CD8-positive, alpha-beta memory T cell (primary cell): ENCODE measurements at places on chromosomes 7 and 10.
A peak's percentile ranks its signal among the peaks of the same experiment; 100 is the strongest.

- H3K4me1 ChIP-seq, result no peaks in the 10 kb centered on the region
- no peaks in the 10 kb centered on the region for H3K36me3 ChIP-seq
- no peaks in the 10 kb centered on the region for H3K27me3 ChIP-seq
- DNase-seq, result no peak
Measured at GRCh38 chr7:124489925-124490324, 275.7 kb downstream of the GPR37 start.

DNA sequence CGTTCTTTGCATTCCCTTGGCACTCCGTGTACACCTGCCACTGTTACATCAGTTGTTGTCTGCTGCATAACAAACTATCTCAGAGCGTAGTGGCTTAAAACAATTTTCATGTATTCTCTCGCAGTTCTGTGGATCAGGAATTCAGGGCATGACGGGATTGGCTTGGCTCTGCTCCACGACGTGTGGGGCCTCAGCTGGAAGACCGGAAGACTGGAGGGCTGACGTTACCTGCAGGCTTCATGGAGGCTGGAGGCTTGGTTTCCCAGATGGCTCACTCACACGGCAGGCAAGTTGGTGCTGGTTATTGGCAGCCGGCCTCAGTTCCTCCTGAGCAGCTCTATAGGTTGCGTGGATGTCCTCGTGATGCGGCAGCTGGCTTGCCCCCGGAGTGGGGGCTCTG is 25.5 kb downstream of the NYAP1 start:
- H3K27ac ChIP-seq, result no peak overlapping the region
- no peaks in the 10 kb centered on the region for H3K27me3 ChIP-seq
- no peak for DNase-seq
- no peaks in the 10 kb centered on the region for H3K36me3 ChIP-seq
- H3K4me3 ChIP-seq, result no peak overlapping the region
- H3K4me1 ChIP-seq, result peaks cover 7% of the 10 kb centered on the region

- no peak overlapping the region for H3K4me3 ChIP-seq
- no peaks in the 10 kb centered on the region for H3K27me3 ChIP-seq
- DNase-seq, result no peak
Measured at GRCh38 chr10:116271593-116272439, 1.2 kb downstream of the GFRA1 start.

GRCh38 chr10:31011017-31011664 is 20.5 kb downstream of the ZNF438 start:
- H3K27ac ChIP-seq, result no peak overlapping the region
- DNase-seq, result no peak
- H3K4me1 ChIP-seq, result no peaks in the 10 kb centered on the region
- H3K4me3 ChIP-seq, result no peak overlapping the region
- H3K27me3 ChIP-seq, result no peaks in the 10 kb centered on the region

DNA sequence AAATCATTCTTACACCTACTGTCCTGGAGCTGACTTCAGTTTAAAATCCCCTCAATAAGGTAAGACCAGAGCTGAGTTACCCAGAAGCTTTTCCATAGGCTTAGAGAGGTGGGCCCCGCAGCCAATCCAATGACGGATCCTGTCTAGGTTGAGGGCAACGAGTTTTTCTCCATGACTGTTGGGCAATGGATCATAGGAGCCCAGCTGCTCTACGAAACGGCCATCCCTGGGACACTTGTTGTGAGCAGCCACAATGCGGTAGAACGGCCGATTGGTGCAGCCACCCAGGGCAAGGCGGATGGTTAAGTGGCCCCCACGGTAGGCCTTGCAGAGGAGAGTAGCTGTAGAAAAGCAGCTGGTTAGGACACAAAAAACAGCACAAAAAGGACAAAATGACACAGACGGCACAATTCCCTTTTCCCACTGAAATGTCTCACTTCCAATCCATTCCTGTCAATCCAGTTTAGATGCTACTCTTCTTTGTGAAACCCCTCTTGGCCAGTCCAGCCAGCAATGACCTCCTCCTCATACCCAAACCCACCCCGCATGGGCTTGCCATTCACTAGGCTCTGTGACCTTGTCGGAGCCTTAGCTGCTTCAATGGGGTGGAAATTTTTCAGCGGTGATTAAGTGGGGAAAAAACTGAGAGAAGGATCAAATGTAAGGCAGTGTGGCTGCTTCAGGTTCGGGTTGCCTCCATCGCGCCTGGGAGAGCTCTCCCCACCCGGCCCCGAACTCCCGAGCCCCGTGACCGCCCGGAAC is 580 bp downstream of the MRPS16 start:
- no peaks in the 10 kb centered on the region for H3K27me3 ChIP-seq
- H3K4me1 ChIP-seq, result peaks cover 38% of the 10 kb centered on the region
- H3K4me3 ChIP-seq, result peak overlapping the region; percentile 90
- peak overlapping the region; percentile 92 for H3K27ac ChIP-seq
- DNase-seq, result no peak
- H3K36me3 ChIP-seq, result no peaks in the 10 kb centered on the region

DNA sequence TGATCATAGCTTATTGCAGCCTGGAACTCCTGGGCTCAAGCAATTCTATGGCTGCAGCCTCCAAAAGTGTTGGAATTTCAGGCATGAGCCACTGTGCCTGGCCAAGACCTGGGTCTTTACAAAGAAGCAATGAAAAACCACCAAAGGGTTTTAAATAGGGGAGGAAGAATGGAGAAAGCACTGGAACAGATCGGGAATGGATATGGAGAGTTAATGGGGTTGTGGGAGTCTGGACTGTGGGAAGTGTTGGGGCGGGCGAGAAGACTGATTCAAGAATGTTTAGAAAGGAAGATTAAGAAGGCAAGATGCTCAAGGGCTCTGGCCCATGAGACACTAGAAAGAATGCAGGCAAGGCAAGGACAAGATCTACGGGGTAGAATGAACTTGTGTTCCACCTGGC is 98.5 kb downstream of the CARD11 start:
- H3K27me3 ChIP-seq, result no peaks in the 10 kb centered on the region
- H3K4me3 ChIP-seq, result no peak overlapping the region
- H3K36me3 ChIP-seq, result peaks cover 67% of the 10 kb centered on the region
- peaks cover 4% of the 10 kb centered on the region for H3K4me1 ChIP-seq

DNA sequence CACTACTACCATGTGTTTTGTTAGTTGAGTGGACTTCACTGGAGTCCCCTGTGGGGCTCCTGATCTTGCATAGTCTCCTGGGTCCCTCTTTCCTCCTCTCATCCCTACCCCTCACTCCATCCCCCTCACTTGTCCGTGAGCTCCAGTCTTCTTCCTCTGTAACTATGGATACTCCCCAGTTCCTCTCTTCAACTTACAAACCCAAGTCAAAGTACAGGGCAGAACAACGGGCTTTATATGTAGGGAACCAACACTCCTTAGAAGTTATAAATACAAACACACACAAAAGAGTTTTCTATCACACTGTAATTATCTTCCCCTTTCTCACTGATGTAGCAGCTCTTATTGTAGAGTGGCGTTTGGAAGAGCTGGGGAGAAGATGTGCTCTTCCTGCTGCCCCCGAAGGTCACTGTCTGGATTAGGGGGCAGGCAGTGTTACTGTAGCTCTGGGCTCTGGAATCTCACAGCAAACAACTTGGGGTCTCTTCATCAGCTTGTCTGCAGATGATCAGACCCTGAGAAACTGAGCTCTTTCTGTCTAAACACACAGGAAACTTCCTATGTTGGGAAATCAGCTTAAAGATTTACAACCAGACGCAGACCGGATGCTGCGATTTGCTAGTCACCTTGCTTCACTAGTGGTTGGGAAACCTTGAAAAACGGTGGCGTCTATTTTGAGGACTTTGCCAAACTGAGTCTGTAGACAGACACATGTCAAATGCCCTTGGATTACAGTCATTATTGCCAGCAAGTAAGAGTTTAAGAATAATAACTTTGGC is 13.6 kb downstream of the SNX10 start:
- H3K27ac ChIP-seq, result no peak overlapping the region
- no peak overlapping the region for H3K4me3 ChIP-seq
- no peaks in the 10 kb centered on the region for H3K36me3 ChIP-seq

GRCh38 chr10:4034907-4035598 is 250.0 kb upstream of the KLF6 start:
- no peaks in the 10 kb centered on the region for H3K36me3 ChIP-seq
- H3K4me3 ChIP-seq, result peak overlapping the region; percentile 50
- no peaks in the 10 kb centered on the region for H3K27me3 ChIP-seq

DNA sequence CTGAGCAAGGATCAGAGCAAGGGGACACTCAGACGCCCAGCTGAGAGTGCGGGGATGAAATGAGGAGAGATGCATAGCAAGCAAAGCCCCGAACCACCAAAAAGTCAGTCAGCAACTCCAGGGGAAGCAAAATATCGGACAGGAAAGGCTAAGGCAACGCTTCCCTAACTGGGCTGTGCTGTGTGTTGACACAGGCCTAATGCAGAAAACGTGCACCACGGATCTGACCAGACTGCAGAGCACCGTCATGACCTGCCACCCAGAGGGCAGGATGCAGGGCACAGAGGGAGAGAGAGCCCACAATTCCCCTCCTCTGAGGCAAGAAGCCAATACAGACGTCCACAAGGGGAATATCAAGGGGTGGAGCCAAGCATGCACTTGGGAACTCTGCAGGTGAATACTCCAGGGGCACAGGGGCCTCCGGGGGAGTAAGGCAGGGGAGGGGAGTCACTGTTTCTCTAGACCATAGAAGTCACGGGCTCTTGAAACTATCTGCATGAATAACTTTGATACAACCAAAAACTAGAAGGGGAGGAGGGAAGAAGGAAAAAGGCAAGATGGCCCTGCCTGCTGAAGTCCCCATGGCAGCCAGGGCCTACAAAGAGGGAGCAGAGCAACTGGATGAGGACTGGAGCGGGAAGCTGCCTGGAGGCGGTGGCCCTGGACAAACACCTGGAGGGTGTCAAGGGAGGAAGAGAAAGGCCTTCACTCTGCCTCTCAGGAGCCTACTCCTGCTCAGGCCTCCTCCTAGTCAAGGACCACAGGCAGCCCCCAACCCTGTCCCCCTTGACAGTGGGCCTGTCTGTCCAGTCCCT is 26.2 kb downstream of the GRID1 start:
- H3K36me3 ChIP-seq, result no peaks in the 10 kb centered on the region
- DNase-seq, result no peak
- no peak overlapping the region for H3K4me3 ChIP-seq

GRCh38 chr10:107952649-107953556 is 788.4 kb upstream of the SORCS1 start:
- no peak overlapping the region for H3K27ac ChIP-seq
- no peaks in the 10 kb centered on the region for H3K27me3 ChIP-seq
- no peak overlapping the region for H3K4me3 ChIP-seq
- H3K36me3 ChIP-seq, result no peaks in the 10 kb centered on the region
- DNase-seq, result no peak
- H3K4me1 ChIP-seq, result no peaks in the 10 kb centered on the region

DNA sequence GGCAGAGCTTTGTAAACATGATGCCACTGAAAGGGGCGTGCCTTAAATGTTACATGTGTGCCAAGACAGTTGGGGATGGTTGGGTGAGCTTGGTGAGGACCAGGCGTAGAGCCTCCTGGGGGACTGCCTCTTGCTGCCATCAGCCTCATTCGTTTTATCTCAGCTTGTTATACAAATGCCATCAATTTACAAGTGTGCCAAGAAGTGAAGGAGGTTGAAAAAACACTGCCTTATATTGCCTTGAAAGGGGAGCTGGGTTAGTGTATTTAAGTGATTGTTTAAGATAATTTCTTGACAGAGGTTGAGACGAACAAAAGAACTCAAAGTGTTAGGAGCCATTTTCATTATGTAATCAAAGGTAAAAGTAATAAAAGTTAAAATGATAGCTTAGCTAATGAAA is 354.7 kb downstream of the PHTF2 start:
- no peaks in the 10 kb centered on the region for H3K27me3 ChIP-seq
- no peak for DNase-seq
- no peaks in the 10 kb centered on the region for H3K36me3 ChIP-seq
- no peak overlapping the region for H3K4me3 ChIP-seq
- no peak overlapping the region for H3K27ac ChIP-seq

DNA sequence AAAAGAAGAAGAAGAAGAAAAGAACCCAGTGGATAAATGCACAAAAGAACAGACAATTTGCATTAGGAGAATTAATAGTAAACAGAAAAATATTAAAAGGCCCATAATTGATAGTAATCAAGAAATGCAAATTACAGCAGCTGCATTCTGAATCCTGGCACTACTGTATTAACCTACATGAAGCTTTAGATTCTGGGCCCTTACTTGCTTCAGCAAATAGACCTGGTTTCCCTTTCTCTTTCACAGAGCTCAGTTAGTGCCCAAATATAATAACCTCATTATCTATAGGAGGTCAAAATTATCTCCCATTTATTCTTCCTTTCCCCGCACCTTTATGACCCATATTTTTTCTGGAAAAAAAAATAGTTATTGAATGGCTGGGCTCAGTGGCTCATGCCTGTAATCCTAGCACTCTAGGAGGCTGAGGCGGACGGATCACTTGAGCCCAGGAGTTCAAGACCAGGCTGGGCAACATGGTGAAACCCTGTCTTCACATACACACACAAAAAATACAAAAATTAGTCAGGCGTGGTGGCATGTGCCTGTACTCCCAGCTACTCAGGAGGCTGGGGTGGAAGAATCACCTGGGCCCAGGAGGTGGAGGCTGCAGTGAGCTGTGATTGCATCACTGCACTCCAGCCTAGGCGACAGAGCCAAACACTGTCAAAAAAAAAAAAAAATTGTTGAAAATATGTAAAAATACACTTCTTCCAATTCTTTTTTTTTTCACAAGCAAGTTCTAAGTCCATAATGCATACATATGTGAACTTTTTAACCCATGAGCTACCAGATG is 36.0 kb upstream of the PIK3AP1 start:
- DNase-seq, result no peak
- H3K27me3 ChIP-seq, result no peaks in the 10 kb centered on the region
- no peak overlapping the region for H3K27ac ChIP-seq

DNA sequence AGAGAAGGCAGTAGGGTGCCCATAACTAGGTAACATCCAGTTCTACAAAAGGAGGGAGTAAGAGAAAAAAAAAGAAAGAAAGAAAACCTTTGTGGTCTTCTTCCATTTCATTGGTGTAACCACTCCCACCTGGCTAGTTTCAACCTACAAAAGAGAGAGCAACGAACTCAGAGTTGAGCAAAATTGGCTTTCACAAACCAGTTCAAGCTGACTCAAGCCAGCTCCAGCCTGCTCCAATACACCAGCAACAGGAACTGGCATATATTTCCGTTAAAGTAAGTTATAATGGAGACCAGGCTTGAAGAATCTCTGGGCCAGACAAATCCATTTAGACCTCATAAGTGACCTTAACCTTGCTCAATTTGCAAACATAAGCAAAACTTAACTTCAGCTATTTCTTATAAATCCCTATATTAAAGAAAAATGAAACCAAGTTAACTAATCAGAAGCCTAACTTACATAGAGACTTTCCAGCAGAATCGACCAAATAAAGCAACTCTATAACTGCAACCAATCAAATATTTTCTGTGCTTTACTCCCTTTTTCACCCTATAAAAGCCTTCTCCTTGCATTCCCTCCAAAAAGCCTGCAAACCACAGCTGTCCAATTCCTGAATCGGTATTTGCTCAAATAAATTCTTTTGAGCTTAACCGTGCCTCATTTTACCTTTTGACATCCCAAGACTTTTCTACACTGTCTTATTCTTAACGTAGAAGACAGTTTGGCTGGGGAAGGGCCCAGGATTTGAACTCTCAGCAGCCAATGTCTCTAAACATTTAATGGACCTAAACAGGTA is 10.1 kb downstream of the ANKRD22 start:
- no peaks in the 10 kb centered on the region for H3K4me1 ChIP-seq
- H3K36me3 ChIP-seq, result no peaks in the 10 kb centered on the region
- H3K27ac ChIP-seq, result no peak overlapping the region
- H3K4me3 ChIP-seq, result no peak overlapping the region

- H3K4me1 ChIP-seq, result no peaks in the 10 kb centered on the region
- no peaks in the 10 kb centered on the region for H3K36me3 ChIP-seq
- no peak overlapping the region for H3K4me3 ChIP-seq
- H3K27ac ChIP-seq, result no peak overlapping the region
Measured at GRCh38 chr10:67596641-67597040, 99.4 kb downstream of the CTNNA3 start.

GRCh38 chr10:76086761-76087639 is 655.6 kb downstream of the LRMDA start:
- H3K27me3 ChIP-seq, result no peaks in the 10 kb centered on the region
- H3K36me3 ChIP-seq, result no peaks in the 10 kb centered on the region
- no peaks in the 10 kb centered on the region for H3K4me1 ChIP-seq
- no peak overlapping the region for H3K27ac ChIP-seq
- no peak overlapping the region for H3K4me3 ChIP-seq
